ENCODE measurements at places on chromosomes 2 and 18. TPM values are rescaled to one million over a fixed set of nuclear protein-coding genes. Genes with fewer than 3 reads are reported as not detected.

Gene USP40
- 24.6 TPM for total RNA-seq

Gene ANKRD30BL
- total RNA-seq, result not detected

Gene TBR1
- total RNA-seq, result not detected

Gene RASGRP3
- 4.8 TPM for total RNA-seq

Gene CRIM1
- 216 TPM for total RNA-seq

Gene MEP1B
- not detected for total RNA-seq

Gene FABP1
- total RNA-seq, result not detected

Gene CRACDL
- total RNA-seq, result not detected

Gene PNO1
- 11.8 TPM for total RNA-seq

Gene ALLC
- not detected for total RNA-seq

Gene SEMA4C
- total RNA-seq, result 20.9 TPM

Gene HOXD12
- total RNA-seq, result not detected

Gene ZSWIM2
- total RNA-seq, result not detected

Gene PCGF1
- total RNA-seq, result 16.4 TPM

Gene RNF144A
- 8.5 TPM for total RNA-seq

Gene SERPINB4
- not detected for total RNA-seq

Gene UGT1A5
- total RNA-seq, result not detected

Gene GRHL1
- under 0.01 TPM for total RNA-seq

Gene LBX2
- 1.7 TPM for total RNA-seq

Gene DSC1
- total RNA-seq, result not detected

Gene TSN
- total RNA-seq, result 40.9 TPM

Gene PLCD4
- 0.35 TPM for total RNA-seq

Gene CHST9
- not detected for total RNA-seq

Gene COL6A3
- total RNA-seq, result 1,153 TPM

Gene SDC1
- total RNA-seq, result 26.1 TPM

Gene APOB
- not detected for total RNA-seq

Gene PPIL3
- total RNA-seq, result 57.2 TPM

Gene GPR35
- total RNA-seq, result not detected

Gene CCBE1
- 45.6 TPM for total RNA-seq

Gene TMEM169
- 1.1 TPM for total RNA-seq

Data from myometrial cell (primary cell).